ENCODE measurements at places on chromosomes 4 and X. TPM values are rescaled to one million over a fixed set of nuclear protein-coding genes. Genes with fewer than 3 reads are reported as not detected.

DNA sequence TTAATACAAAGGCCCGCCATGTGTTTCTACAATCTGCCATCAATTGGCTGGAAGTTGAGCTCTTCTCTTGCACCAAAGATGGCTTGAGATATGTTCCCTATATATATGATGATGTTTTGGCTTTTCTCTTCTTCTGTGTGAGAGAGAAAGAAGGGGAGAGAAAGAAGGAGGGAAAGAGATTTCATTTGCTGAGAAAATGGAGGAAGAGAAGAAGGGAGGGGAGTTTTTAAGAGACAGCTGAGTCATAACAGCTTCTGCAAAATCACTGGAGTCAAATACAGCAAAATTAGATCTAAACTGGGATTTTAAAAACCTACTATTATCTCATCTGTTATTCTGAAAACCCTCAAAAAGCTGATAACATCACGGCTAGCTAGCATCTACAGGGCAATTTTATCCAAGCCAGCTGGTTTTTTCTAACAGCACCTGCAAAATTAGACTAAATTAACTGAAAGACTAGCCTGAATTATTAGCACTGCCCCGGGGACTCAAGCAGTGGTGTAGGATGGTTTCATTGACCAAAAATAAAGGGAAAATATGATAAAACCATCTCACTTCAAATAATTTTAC lies 647.6 kb upstream of the ACTRT1 start:
- DNase-seq, result no peak

DNA sequence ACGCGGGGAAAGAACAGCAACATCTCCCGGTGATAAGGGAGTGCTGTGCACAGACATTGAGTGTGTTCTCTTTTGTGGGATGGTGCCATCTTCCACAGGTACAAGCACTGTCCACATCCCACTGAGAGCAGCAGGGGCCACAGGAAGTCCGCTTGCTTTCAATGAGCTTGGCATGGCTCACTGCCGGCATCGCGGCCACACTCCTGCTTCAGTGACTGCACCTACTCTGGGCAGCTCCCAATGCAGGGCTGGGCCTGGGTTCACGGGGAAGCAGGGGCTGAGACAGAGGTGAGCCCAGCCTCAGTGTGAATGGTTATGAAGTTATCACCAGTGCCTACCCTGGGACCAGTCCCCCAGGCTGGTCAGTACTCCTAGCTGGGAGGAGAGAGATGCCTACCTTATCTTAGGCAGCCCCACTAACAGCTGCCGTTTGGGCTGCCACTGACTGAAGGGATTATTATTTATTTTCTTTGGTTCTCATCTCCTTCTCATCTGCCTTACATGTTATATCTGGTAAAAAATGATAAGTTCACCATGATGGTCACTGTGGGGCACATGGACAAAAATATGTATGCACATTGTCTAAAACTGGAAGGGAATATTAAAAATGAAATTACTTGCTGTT lies 99.2 kb downstream of the MGST2 start:
- DNase-seq, result no peak

GRCh38 chr4:107721436-107722100 lies 1.5 kb upstream of the PAPSS1 start:
- DNase-seq, result no peak

- DNase-seq, result no peak
Measured at GRCh38 chr4:48187813-48188212, 53.8 kb upstream of the TXK start.

GRCh38 chr4:168847771-168848502 lies 162.1 kb downstream of the CBR4 start:
- DNase-seq, result no peak

DNA sequence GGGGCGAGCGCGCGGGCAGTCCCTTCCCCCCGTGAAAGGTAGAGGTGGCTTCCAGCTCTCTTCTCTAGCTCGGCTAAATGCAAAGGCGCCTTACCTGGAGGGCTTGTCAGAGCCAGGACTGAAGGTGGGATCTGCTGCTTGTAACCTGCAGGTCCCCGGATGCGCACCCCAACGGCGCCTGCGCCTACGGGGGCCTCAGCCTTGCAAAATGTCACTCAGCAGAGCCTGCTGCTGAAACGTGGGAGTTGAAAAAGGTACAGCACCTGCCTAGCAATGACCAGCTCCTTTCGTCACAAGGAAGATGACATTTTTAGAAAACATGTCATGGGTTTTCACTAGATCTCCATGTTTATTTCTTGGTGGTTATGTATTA lies 583 bp downstream of the ABHD18 start:
- no peak for DNase-seq

DNA sequence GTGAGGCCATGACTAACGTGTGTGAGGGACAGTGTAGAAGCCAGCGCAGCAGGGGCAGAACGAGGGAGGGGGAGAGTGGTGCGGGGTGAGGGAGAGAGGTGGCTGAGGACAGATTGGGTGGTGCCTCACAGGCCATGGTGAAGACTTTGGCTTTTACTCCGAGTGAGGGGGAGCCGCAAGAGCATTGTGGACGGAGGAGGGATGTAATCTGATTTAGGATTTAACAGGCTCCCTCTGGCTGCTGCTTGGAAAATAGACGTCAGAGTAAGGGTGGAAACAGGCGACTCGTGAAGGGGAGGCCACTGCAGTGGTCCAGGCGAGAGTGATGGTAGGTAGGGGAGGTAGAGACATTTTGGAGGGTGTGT lies 13.0 kb downstream of the PPP1R3F start:
- peak; percentile 29 for DNase-seq

RNF150 gene
- 25.6 TPM for polyA plus RNA-seq

SYTL4 gene
- 21.8 TPM for polyA plus RNA-seq

MAGEB1 gene
- not detected for polyA plus RNA-seq

GYPA gene
- 5.2 TPM for polyA plus RNA-seq

ADH1B gene
- polyA plus RNA-seq, result 20.9 TPM

CSN1S1 gene
- polyA plus RNA-seq, result not detected

Data from renal pelvis (tissue), 12 donors.